Spinal cord (tissue), 10 donors: ENCODE measurements at places on chromosomes 2 and 18. TPM values are rescaled to one million over a fixed set of nuclear protein-coding genes. Genes with fewer than 3 reads are reported as not detected.

The EGR4 gene
- polyA plus RNA-seq = not detected

DNA sequence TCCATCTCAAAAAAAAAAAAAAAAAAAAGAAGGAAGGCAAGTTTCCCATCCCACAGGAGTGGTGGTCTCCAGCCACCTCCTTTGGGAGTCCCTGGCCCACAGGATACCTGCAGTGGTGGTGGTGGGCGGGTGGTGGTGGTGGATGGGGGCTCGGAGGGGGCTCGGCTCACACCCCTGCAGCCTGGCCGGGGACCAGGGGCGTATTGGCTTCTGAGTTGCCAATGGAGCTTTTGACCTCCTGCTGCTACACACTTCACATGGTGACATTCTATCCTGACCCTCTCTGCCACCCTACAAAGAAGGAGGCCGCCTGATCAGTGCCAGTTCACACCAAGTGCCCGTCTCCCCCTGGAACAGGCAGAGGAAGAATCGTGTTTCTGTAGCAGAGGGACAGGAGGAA lies 119.6 kb downstream of the NFATC1 start:
- no peak for DNase-seq

The FLACC1 gene
- 5.0 TPM for polyA plus RNA-seq

The CDKL4 gene
- polyA plus RNA-seq = 1.3 TPM

The ELOA2 gene
- 0.06 TPM for polyA plus RNA-seq

GRCh38 chr2:77009307-77009706 lies 512.9 kb downstream of the LRRTM4 start:
- DNase-seq = no peak

DNA sequence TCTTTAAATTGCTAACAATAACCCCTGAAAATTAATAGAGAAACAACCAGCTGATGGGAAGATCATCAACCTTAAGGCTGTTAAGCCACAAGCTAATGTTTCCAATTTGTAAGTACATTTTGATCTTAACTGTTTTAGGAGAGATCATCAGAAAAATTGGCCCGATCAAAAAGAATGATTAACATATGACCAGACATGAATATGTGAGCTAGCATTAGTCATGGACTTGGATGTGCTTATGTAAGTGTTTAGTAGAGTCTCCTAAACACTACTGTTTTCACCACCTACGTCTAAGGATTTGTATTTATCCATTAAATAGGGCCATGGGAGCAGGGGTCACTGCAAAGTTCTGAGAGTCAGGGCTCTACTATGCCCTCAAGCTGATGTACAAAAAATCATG lies 4.3 kb downstream of the LMAN1 start:
- DNase-seq = no peak

- DNase-seq = no peak
Measured at GRCh38 chr18:66764230-66764629, 160.3 kb upstream of the CDH19 start.

GRCh38 chr2:145038041-145038525 lies 518.2 kb upstream of the ZEB2 start:
- DNase-seq = no peak

DNA sequence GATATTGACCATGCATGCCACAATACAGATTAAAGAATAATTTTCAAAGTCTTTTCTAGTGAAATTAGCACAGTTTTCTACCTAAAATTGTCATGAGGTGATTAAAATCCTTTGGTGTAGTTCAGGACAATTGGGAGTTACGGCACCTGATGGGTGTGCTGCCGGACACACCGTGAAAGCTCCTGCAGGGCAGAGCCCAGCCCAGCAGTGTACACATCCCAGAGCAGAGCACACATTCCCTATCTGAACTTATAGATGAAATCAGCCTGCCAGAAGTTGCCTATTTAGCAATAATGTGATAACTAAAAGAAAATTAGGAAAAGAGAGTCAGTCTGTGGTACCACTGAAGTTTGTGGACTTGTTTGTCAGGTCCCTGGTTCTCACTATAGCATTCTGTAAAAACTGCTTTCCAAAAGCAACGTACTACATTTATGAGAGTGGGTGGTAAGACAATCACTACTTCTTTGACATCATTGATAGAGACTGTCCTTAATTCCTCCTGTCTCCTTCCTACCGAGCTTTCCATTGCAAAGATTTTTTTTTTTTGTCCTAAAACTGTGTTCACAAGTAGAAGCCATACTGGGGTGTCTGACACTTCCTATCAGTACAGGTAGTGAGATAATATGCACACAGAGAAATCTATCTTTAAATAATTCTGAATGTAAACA lies 3.4 kb downstream of the CYTIP start:
- no peak for DNase-seq

The ABCG8 gene
- polyA plus RNA-seq = 1.7 TPM

The KCTD18 gene
- 11.8 TPM for polyA plus RNA-seq

- DNase-seq = no peak
Measured at GRCh38 chr18:46718501-46719341, 38.1 kb downstream of the ST8SIA5 start.

DNA sequence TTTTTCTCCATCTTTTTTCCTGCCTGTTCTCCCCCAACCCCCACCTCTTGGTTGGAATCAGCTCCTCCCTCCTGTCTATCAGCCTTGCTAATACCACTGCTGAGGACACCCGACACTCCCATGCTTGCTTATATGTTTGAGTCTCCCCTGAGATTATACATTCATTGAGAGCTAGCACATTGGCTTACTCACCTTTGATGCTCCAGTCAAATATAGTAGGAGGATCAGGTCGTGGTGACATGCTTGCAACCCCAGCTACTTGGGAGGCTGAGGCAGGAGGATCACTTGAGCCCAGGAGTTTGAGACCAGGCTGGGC lies 91.5 kb upstream of the CCBE1 start:
- no peak for DNase-seq

GRCh38 chr2:226649871-226650660 lies 149.6 kb downstream of the IRS1 start:
- peak; percentile 71 for DNase-seq

- DNase-seq = no peak
Measured at GRCh38 chr2:237859533-237860272, at the start of gene RAMP1. RAMP1 (plus strand) TSS chr2:237859623; CDS start chr2:237859676, 53 bp downstream.

DNA sequence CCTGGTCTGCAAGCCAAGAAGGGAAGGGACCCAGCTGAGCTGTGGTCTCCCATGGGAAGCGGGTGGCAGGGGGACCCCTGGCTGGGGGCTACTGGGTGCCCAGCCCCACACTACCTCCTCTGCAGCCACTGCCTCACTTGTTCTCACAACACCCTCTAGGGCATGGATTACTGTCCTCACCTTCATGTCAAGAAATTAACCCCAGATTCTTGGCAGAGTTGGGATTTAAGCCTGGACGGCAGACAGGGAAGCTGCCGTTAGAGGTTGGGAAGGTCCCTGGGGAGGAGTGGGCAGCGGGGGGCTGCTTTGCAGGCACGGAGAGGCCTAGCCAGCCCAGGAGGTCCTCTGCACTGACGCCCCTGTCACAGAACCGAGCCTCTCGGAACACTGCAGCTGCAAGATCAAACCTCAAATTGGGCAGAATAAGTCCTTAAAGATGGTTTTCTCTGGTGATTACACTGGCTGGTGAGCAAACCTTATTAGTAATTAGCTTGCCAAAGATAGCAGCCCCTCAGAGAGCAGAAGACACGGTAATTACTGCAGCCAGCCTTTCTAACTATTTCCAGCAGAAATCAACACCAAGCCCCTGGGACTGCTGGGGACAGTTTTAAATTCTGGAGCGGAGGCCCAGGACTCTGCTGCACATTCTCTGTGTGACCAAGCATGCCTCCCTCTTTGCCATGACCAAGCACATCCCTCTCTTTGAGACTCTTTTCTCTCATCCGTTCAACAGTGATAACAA lies 35.9 kb downstream of the KCNF1 start:
- no peak for DNase-seq

DNA sequence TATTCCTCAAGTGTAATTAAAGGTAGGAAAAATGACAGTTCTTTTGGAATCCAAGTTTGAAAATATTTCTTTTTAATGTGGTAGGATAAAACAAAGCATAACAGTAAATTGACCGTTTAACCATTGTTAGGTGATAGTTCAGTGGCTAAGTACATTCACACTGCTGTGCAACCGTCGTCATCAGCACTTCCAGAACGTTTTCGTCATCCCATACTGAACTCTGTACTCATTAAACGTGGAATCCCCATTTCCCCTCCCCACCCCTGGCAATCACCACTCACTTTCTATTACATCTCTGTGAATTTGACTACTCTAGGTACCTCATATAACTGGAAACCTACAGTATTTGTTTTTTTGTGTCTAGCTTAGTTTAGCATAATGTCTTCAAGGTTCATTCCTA lies 32.9 kb upstream of the FZD5 start:
- DNase-seq = no peak

- no peak for DNase-seq
Measured at GRCh38 chr18:8966821-8967220, 135.7 kb upstream of the NDUFV2 start.

The NAT8 gene
- polyA plus RNA-seq = 1.00 TPM

- DNase-seq = no peak
Measured at GRCh38 chr2:222756951-222757650, 85.6 kb downstream of the MOGAT1 start.

The C2orf80 gene
- polyA plus RNA-seq = 35.4 TPM

The AQP12A gene
- 0.62 TPM for polyA plus RNA-seq

- no peak for DNase-seq
Measured at GRCh38 chr2:189954989-189955388, 107.5 kb downstream of the MSTN start.

- no peak for DNase-seq
Measured at GRCh38 chr2:212158081-212158480, 380.5 kb downstream of the ERBB4 start.

DNA sequence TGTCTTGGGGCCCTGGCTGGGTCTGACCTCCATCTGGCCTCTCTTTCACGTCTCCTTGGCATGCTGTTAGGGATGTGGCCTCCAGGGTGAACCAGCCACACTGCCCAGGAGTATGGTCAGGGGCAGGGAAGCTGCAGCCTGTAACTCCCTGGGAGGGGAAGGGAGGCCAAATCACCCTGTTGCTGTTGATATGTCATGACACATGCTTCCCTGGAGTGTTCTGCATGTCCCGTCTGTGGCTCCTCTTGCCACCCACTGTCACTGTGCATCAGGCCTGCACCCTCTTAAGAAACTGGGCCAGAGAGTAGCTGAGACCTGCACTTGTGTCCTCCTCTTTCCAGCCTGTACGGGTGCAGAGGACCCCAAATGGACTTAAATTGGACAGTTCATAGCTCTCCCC lies 221.3 kb downstream of the FHOD3 start:
- no peak for DNase-seq

The TCF23 gene
- polyA plus RNA-seq = 0.14 TPM

DNA sequence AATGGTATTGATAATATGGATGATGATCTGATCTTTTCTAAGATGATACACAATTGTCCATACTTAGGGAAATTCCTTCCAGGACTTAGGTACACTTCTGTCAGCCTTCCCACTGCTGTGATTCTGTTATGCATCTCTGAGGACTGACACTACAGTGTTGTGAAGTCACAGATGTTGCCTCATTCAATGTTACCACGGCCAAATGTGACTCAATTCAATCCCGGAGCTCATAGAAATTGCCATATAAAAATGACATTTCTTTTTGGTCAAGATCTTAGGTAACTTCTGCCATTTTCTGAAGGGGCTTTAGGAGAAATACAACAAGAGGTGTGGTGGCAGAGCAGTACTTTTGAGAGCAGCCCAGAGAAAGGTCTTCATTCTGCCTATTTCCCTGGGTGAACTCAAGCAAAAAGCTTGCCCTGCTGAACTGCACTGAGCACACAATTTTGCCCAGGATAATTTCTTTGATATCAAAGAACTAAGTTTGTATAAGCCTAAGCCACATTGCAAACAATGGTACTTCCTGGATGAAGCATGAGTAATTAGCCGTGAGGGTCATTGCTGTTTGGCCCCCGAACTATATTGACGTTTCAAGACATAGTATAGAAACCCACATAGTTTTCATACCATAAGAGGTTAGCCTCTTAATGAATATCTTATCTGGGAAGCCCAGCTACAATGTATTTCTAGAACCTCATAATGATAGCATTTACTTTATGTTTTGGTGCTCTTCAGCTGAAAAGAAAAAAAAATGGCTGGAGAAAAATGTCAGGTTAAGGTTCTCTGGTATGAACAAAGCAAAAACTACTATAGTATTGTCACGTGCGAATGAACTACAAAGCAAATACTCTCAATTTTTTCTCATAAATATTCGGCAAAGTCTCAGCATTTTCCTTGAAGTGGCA lies 437.4 kb downstream of the MEIS1 start:
- DNase-seq = no peak

DNA sequence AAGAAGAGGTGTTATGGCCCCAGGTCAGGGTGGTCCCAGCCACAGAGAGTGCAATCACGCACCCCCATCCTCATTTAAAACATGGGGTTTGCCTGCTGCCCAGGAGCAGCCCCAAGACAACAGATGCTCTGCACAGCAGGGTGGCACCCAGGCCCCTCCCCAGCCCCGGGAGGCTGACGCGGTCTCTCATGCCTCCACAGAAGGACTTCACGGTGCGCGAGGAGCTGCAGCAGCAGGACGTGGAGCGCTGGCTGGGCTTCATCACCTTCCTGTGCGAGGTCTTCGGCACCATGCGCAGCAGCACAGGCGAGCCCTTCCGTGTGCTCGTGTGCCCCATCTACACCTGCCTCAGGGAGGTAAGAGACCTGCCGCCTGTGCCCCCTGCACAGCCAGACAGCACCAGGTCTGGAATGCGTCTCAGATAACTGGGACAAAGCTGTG lies 133.7 kb downstream of the SMAD7 start:
- DNase-seq = no peak
